Esophagus muscularis mucosa (tissue), 4 donors: ENCODE measurements at places on chromosomes 1 and 21. TPM values are rescaled to one million over a fixed set of nuclear protein-coding genes. Genes with fewer than 3 reads are reported as not detected.

Gene ABCA4
- total RNA-seq: 1.7 TPM

Gene DEGS1
- total RNA-seq: 127 TPM

Gene C1orf53
- not detected for total RNA-seq

Gene FAM167B
- total RNA-seq: 6.7 TPM

- no peak for DNase-seq
These were observed 334.4 kb downstream of the SRGAP2C start for GRCh38 chr1:121519042-121519755.

- DNase-seq: no peak
These were observed 41.0 kb downstream of the SLX9 start for GRCh38 chr21:44980562-44981489.

DNA sequence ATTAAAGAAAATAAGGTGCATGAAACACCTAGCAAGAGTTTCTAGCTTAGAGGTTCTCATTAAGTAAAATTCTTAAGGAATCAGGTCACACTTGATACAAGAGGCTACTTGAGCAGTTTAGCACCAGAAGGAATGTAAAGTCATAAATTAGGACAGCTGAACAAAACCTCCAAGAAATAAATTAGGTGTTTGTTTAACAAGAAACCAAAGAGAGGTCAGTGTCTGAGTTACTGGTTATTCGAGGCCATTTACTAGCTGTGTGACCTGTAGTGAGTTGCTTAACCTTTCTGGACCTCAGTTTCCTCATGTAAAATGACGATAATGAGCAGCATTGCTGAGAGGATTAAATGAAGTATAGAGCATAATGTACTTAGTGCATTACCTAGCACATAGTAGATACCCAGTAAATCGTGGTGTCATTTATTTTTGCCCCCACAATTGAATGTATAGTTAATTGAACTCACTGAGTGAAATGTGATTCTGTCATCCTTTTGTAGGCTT is 908 bp upstream of the ELK4 start:
- no peak for DNase-seq

DNA sequence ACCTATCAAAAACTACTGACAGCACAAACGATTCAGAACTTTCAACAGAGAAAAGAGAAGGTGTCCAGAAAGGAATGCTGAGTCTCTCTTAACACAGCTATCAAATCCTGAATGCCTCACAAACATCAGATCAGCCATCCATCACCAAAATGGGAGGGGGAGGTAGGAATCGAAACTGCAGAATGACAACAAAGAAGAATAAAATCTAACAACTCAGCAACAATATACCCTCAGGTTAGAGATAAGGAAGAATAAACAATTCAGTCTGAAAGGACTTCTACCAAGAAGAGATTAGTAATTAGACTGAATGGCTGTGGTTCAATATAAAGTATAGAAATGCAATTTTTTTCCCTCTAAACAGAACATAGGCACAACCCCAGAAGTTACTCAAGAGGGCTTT is 94.4 kb downstream of the RERE start:
- no peak for DNase-seq

DNA sequence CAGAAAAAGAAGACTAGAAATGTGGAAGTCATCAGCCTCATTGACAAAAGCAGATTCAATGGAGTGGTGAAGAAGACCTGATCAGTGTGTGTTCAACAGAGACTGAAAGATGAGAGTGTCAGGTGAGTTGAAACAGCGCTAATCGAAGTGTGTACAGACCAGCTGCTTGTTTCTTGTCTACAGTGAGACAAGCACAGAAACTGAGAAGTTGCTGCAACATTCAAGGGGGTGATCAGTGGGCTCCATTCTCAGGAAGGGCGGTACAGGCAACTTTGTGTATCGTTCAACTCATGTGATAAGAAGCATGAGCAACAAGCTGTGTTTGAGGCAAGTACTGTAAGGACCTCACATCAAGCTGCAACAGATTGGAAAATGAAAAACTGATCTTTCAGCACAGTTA is 19.4 kb downstream of the DSCAM start:
- no peak for DNase-seq

DNA sequence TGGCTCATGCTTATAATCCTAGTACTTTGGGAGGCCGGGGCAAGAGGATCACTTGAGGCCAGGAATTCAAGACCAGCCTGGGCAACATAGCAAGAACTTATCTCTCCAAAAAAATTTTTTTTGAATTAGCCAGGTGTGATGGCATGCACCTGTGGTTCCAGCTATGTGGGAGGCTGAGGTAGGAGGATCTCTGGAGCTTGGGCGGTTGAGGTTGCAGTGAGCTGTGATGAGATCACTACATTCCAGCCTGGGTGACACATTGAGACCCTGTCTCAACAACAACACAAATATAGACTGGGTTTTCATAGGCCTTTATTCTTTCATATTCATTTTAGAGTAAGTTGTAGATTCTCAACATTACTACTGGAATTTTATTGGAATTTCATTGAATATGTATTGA is 12.8 kb downstream of the MED18 start:
- no peak for DNase-seq

DNA sequence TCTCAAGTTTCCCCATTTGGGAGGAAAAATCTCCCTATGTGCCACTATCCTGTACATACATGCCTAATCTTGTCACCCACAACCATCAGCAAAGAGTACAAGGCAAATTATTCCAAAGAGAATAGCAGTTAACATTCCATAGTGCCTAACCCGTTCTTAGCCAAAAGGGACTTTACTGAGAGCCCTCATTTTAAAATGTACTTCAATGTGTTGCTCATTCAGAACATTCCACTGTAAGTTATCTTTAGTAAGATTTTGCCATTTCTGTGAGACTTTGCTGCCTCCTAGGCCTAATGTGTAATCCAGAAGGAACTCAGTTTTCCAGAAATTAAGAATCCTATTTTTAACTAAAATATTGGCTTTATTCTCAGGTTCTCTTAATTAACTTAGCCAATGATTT is 11.3 kb upstream of the MRPL55 start:
- DNase-seq: no peak

- no peak for DNase-seq
These were observed 1.7 kb downstream of the PRRX1 start for GRCh38 chr1:170665629-170666028.

GRCh38 chr1:59136541-59137275 is 160.2 kb upstream of the FGGY start:
- peak; percentile 19 for DNase-seq
